ENCODE measurements at places on chromosomes 3 and 15.
A peak's percentile ranks its signal among the peaks of the same experiment; 100 is the strongest.

- no peak for DNase-seq
Observed at GRCh38 chr3:10551821-10552630, 46.6 kb upstream of the ATP2B2 start.

GRCh38 chr15:50764461-50765194 lies 878 bp downstream of the SPPL2A start:
- peak; percentile 26 for DNase-seq

DNA sequence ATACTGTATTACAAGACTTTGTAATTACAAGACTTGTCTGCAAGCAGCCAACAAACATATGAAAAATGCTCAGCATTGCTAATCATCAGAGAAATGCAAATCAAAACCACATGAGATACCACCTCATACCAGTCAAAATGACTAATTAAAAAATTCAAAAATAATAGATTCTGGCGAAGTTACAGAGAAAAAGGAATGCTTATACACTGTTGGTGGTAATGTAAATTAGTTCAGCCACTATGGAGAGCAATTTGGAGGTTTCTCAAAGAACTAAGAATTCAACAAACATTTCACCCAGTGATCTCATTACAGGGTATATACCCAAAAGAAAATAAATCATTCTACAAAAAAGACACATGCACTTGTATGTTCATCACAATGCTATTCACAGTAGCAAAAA lies 617.5 kb upstream of the CCDC54 start:
- no peak for DNase-seq

- peak; percentile 78 for DNase-seq
Observed at GRCh38 chr3:121592856-121593702, at the start of gene FBXO40. FBXO40 (plus strand) TSS chr3:121593379; CDS start chr3:121620576, 27,197 bp downstream.

DNA sequence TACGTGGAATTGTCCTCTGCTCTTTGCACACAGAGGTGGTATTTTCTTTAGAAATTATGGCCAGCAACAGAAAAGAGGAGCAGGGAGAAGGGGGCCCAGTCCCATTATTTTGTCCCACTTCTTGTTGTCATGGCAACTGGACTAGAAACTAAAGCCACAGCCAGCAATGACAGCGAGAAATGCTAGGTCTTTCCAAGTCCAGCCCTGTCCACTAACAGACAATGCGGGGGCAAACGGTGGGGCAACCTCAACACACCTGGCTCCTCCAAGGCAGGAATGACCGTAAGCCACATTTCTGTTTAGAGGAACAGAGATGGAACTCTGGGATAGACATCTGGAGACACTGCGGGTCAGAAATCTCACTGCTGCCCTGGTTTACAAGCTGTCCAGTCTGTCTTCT lies 107.3 kb downstream of the RFTN1 start:
- DNase-seq: no peak

DNA sequence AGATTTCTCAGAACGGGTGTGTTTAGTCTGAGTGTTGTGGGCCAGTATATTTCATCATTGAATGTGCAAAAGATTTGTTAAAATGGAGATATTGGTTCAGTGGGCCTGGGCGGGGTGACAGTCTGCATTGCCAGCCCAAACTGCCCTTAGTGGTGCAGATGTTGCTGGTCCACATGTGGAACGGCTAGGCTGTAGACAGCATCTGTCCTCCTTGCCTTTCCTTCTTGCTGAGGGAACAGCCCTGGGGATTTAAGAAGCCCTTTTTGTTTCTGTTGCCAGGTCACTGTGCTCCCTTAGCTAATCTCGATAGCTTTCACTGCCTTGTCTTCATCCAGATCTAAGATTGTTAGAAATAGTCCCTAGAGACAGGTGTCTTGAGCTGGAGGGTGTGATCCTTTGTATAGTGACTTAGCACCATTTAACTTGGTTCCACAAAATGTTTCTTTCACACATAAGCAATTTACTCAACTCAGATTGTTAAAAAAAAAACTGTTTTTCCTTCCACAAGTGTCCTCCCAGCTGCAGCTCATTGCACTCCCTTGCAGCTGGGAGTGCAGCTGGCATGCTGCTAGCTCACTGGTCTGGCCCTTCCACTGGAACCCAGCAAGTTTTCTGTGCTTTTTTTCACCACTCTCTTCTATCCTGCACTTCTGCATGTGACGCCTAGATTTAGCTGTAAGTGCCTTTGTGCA lies 37.5 kb downstream of the GAP43 start:
- no peak for DNase-seq

DNA sequence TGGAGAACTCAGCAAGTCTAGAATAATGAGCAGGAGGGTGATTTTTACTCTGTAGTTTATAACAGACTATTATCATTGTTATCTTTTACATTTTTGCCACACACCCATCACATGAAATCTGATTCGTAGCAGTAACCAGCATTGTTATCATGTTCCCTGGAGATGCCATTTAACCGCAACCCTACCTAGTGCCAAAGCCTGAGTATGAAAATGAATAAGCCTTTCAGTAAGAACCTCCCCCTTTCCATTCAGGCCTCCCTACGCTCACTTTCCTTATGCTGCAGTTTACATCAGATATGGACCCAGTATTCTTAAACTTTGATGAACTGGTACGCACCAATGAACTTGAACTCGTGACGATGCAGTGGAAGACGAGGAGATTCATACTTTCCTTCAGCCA lies 158.7 kb upstream of the SPRED1 start:
- no peak for DNase-seq

All from COR-L47 (cell line).